ENCODE measurements at places on chromosomes 11 and 22. TPM values are rescaled to one million over a fixed set of nuclear protein-coding genes. Genes with fewer than 3 reads are reported as not detected.

DNA sequence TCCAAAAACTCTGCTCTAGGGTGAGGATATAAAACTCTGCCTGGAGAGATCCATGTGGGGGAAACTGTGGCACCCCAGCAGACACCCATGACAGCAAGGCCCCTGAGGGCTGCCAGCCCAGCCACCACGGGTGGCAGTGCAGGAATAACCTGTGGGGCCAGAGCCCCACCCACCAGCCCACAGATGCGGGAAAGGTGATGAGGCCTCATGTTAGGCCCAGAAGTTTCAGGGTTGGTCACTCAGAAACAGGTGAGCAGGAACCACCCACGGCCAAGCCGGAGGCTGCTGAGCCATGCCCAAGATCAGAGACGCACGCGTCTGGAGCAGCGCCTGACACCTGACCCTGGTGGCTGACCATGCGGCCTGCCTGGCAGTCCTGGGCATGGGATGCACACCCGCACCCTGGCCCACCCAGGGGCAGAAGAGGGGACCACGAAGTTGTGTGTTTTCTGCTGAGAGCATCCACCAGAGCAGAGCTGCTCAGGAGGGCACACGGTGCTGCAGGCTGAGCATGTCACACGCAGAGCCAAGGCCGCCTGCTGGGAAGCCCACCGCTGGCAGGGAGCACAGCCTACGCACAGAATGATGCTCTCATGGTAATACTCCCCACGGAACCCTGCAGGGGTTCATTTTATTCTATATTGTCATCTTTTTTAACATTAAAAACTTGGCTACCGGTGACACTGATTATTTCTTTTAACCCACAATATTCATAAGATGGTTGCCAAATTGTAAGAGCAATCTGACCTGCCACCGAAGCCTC is 41.2 kb downstream of the DUSP8 start:
- DNase-seq: no peak

MS4A6E gene
- total RNA-seq: not detected

DNA sequence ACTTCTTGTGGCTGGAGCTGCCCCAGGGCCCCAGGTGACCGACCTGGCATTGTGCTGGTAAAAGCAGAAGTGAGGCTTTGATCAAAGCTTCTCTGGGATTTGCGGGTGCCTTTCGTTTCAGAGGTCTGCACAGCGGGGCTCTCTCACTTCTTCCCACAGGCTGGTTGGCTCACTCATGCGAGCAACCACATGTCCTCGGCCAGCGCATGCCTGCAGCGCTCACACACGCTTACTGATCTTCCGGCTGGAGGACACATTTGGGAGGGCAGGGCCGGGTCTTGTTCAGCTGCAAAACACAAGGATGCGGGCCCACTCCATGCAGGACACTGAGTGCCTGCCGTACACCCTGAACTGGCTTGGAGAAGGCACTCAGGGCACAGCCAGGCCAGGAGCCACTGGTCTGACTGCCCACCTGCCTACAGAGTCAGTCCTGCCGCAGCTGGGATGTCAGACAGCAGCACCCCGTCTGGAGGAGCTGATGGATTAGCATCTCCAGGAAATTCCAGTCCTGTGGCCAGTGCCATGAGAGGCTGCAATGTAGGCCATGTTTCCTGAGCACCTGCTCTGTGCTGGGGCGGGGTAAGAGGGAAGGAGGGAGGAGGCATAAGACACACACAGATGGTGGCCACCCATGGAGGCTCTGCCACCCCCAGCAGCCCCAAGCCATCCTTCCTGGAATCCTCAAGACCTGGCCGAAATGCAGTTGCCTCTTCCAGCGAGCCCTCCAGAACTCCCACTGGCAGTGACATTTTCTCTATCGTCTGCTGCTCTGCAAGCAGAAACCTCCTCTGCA is 1383.2 kb downstream of the BRD1 start:
- no peak for DNase-seq

NDUFC2 gene
- total RNA-seq: 159 TPM

- no peak for DNase-seq
These were observed 342.6 kb downstream of the SOX6 start for GRCh38 chr11:16013649-16014275.

DNA sequence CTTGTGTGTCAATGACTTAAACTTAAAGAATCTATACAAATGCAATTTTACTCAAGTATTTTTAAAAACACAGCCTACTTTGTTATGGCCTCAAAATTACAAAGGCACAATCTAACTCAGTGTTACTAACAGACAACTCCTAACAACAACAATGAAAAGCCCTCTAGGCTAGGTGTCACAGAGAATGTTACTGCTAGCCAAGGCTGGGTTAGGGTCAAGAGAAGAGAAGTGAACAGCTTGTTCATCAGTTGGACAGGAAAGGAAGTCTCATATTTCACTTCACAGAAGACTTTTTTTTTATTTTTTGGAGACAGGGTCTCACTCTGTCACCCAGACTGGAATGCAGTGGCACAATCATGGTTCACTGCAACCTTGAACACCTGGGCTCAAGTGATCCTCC is 26.0 kb downstream of the CLDN25 start:
- DNase-seq: no peak

- no peak for DNase-seq
These were observed 1.6 kb downstream of the PHF21B start for GRCh38 chr22:45008186-45008681.

GRAP2 gene
- 0.14 TPM for total RNA-seq

- no peak for DNase-seq
These were observed 29.3 kb upstream of the OR10D3 start for GRCh38 chr11:124153821-124154220.

GRCh38 chr22:24305260-24305692 is 34.6 kb downstream of the SPECC1L start:
- DNase-seq: no peak

Data from epithelial cell of proximal tubule (primary cell).